ENCODE measurements at places on chromosomes 6 and 20.

- no peak for DNase-seq
Observed at GRCh38 chr6:30061858-30062458, 893 bp downstream of the POLR1H start.

GRCh38 chr6:88111991-88112390, 54.2 kb downstream of the CNR1 start:
- DNase-seq = no peak

DNA sequence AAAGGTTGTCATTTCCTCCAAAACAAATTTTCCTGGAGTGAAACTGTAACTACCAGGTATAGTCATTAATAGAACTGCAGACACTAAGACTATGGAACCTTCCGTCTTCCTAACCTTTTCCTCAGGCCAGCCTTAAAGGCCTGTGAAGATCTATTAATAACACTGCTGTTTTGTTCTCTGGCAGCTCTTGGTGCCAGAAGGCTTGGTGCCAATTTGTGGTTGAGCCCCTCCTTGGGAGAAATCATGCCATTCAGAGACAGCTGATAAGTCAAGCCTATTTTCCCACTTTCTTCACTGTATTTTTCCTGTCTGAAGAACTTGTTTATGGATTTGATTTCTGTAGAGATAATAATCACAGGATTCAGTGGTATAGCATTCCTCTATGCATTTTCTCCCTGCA, 64.8 kb downstream of the HCRTR2 start:
- no peak for DNase-seq

DNA sequence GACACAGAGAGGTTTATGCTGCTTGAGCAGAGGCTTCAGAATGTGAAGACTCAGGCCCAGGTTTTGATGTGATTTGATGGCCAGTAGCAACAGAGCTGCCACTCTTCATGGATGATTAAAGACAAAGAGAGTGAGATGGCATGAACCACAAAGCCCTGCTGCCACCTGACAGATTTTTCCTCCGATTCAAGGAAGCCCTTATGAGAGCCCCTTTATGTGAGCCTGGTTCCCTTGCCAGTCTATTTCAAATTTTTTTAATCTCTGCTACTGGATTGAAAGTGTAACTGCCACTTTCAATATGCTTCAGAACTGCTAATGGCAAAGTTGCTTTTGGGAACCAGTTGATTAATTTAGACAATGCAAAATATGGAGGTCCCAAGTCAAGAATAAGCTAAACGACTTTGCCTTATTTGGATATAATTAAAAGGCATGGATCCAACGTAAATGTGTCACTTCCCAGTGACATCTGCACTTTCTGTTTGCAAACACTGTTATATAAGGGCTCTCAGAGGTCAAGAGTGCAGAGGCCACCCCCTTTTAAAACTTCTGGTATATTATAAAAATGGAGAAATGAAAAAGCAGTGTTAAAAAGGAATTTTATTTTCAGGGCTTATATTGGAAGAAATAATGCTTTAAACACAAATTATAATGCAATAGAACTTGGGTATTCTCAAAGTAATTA, 238.9 kb upstream of the FLRT3 start:
- no peak for DNase-seq

- no peak for DNase-seq
Observed at GRCh38 chr6:9404351-9405146, 969.2 kb upstream of the SLC35B3 start.

DNA sequence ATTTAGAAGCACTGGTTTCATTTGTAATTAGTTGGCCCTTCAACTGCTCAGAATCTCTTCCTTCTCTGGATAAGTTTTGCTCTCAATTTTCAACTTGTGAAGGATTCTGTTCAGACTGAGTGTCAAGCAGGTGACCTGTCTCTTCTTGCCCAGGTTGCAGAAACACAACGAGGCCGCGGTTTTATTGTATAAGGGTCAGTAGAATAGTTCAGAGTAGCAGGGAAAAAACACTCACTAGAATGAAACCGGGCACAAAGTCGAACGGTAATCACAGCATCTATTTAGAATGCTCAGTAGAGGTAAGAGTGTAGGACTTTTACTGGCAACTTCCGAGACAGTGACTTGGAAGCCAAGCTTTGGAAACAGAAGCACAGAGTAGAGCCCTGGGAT, 17.9 kb upstream of the GFOD1 start:
- DNase-seq = no peak

GRCh38 chr6:116515141-116515540, 3.7 kb downstream of the CALHM5 start:
- DNase-seq = no peak

DNA sequence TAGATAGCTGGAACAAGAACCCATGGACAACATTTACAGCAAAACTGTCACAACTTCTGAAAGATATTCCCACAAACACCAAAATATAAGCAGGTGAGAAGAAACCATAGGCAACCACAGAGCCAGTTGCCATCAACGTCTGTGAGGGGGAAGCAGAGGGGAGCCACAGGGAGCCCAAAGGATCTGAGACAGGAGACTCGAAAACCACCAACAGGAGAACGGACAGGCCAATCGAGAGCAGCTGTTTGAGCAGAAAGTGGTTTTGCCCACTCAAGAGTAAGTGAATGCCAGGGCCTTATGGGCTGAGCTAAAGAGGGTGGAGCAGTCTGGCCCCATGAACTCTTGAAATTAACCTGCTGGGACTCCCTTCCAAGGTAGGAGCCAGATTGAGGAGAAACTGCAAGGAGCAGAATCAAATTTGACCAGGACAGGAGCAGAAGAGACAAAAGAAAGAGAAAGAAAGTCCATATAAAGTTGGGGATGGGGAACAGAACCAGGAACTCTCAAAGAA, 195.4 kb downstream of the ANKRD60 start:
- no peak for DNase-seq

GRCh38 chr6:56807326-56807988, 147.4 kb upstream of the BEND6 start:
- no peak for DNase-seq

DNA sequence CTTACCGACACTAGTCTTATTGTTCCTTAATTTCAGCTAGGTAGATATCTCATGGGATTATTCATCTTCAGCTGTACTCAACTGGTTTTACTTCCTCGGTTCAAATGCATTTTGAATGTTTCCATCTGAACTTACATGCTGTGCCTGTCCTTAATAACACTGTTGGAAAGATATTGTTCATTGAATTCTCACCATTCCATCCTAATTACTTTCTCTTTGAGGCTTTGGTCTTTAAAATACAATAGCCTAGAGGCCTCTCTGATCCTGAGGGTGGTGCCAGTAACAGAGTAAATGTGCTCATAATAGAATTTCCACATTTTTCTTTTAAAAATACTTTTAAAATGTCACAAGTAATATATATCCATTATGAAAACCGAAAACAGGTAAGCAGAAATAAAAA, 54.0 kb downstream of the IL20RA start:
- no peak for DNase-seq

DNA sequence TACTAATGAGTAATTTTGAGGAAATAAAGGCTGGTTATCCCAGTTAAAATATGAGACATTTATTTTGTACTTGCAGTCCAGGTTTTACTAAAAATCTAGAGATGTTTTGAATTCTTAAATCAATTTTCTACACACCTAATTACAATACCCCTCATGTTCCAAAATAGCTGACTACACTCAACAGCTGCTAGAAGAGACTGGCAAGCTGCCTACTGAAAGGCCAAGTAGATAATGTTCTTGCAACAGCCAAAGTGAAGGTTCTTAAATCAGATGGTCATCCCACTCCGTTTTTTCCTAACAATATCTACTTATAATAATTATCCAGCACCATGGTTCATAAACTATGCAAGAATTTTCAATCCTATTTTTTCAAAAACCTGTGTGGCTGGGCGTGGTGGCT, 69.0 kb downstream of the DTNBP1 start:
- DNase-seq = no peak

DNA sequence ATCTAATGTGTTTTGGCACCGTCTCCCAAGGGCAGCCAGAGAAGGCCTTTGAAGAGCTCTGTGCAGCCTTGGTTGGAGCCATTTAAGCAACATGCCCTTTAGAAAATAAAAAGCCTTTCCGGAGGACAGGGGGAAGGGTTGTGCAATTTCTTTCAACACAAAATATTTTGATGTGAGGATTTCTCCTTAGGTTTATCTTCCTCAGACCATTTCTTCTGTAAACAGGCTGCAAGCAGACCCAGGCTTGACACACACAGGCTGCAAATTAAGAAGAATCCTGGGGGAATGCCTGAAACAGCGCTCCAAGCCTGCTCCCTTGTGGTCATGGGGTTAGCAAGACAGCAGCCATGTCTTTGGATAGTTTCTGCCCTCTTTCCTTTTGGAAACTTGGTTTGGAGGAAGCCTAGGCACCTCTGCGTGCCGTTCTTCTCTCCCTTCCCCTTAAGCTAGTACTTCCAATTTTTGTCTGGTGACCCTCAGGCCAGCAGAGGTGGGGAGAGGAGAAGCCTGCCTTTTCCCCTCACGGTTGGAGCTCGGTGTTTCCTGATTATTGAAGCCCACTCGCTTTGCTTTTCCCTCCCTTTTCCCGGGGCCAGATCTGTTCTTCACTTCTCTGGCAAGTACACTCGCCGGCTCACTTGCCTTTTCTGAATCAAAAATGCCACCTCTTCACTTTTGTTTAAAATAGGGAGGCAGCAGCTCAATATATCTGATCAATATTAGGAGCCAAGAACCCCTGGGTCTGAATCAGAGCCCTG, 39.6 kb upstream of the NOX3 start:
- no peak for DNase-seq

DNA sequence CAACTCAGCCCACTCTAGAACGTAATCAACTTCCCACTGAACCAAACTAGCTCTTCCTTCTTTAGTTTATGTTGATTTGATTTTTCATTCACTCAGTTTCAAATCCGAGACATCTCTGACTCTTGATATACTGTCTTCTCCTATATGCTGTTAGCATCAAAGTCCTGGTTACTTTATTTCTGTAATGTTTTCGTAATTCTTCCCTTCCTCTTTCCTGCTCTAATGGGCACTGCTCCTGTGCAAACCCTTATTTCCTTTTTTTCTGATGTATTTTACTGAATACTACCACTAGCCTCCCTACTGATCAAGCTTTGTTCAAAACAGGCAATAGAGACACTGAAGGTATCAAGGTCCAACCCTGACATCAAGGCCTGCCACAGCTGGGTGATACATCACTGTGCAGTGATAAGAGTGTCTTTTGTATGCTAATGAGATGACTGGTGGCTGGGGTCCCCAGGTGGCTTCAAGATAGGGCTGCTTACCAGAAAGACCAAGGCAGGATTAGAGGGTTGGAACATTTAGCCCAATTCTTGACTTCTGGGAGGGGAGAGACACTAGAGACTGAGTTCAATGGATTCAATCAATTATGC, 95.2 kb downstream of the KIF13A start:
- DNase-seq = no peak

DNA sequence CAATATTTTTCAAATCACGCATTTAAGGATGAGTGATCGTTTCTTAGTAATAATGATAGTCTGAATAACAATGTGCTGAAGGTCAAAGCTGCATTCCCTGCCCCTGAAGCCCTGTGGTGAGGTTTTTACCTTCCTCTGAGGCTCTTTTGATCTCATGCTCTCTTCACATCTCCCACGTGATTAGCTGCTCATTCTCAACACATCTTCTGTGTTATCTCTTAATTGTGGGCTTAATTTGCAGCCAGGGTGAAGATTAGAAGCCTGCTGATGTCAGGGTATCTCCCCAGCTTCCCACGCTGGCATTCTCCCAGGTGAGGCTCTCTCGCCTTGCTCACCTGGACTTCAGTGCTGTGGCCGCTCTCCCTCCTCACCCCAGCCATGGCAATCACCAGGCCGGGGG, 109.7 kb upstream of the FOXQ1 start:
- no peak for DNase-seq

GRCh38 chr6:138765896-138766655, 7.5 kb upstream of the CCDC28A start:
- no peak for DNase-seq

- DNase-seq = no peak
Observed at GRCh38 chr20:54047048-54047447, 23.3 kb downstream of the BCAS1 start.

GRCh38 chr20:13331536-13331935, 110.5 kb downstream of the ISM1 start:
- DNase-seq = no peak

- DNase-seq = no peak
Observed at GRCh38 chr6:41157323-41157722, 3.2 kb upstream of the TREML1 start.

GRCh38 chr6:132673376-132674094, 14.6 kb upstream of the TAAR1 start:
- DNase-seq = no peak

DNA sequence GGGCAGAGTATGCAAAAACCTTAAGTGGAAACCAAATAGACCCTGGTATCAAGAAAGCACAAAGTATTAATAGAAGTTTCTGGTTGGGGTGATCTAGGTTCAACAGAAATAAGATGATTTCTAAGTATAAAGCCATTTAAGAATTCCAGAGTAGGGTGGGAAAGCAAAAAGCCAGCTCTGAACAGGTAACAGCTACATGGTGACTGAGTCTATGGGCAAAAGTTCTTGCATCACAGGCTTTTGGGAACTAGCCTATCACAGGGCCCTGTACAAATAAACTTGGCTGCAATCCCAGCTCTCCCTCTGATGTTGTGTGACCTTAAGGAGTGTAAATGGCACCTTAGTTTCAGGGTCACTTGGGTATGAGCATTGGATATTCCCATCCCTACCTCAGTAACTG, 5.5 kb downstream of the TCF19 start:
- DNase-seq = no peak

Data from stimulated activated CD4-positive, alpha-beta T cell treated with anti-CD3 and anti-CD28 coated beads, Interleukin-1b, Interleukin-23, amount 100 ng/mL, for 1 hour (primary cell).